ENCODE measurements at places on chromosomes 1 and 21. TPM values are rescaled to one million over a fixed set of nuclear protein-coding genes. Genes with fewer than 3 reads are reported as not detected.

- DNase-seq, result no peak
Observed at GRCh38 chr1:212207822-212208520, 77.2 kb upstream of the PPP2R5A start.

DNA sequence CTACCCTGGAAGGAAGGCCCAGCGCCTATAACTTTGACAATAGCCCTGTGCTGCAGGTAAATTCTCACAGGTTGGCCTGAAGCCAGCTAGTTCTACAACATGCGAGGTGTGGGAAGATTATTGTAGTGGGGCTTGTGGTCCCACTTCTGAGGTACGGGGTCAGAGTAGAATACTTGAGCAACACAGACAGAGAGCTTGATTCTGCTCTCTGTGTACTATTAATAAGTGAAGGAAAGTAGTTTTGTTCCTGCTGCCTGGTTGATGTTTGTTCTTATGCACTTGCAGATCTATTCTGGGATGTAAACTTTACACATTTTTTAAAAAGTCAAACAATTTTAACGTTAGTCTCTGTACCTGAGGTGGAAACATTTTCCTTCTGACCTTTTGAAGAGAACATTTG lies 80.4 kb downstream of the LAMC1 start:
- no peak for DNase-seq

DNA sequence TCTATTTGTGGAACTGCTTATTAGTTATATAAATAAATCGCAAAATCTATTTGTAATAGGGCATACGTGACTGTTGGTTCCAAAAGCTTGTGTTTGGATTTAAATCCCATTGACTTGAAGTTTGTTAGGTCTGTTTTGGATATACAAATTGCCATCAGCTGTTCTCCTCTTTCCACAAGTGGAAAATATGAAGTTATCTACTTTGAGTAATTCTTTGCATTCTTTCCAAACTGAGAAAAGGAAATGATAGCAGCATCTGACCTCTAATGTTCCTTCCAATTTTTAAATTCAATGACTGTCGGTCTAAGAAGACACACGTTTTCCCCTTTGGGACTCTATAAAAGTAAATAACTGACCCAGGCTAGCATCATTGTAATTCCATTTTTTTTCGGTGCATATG lies 165.7 kb upstream of the SGIP1 start:
- no peak for DNase-seq

The ASAP3 gene
- total RNA-seq, result 17.6 TPM

GRCh38 chr1:24235921-24236788 lies 49.1 kb upstream of the IFNLR1 start:
- peak; percentile 30 for DNase-seq

DNA sequence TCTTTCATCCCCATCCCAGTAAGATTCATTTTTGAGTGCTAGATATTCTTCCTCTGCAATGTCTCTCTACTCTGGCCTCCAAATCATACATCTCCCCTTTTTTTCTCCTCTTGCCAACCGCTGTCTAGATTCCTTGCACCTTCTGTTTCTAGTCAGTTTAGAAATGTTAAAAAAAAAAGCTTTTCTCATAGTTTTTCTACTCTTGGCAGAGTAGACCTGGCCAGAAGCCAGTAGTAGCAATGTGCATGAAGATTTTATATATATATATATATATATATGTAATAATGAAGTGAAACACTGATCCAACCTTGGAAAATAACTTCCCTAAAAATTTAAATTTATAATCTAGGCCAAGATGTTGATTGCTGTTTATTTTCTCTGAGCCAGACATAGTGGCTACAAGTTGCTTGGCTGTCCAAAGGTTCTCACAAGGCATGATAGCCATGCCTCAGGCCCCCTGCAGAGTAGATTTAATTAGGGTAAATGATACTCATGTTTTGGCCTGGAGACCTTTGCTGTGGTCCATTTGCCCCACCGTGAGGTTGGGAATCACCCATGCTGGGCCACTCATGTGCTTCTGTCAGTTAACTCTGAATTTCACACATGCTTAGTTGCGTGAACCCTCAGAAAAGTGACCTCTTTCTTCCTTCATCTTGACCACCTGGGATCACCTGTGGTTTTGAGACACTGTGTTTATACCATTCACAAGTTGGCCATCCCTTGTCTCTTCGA lies 103.4 kb upstream of the KCNE2 start:
- DNase-seq, result no peak

All from PC-9 (cell line).